ENCODE measurements at places on chromosomes 2 and 18. TPM values are rescaled to one million over a fixed set of nuclear protein-coding genes. Genes with fewer than 3 reads are reported as not detected.

The TEX44 gene
- total RNA-seq, result not detected

The MREG gene
- 15.1 TPM for total RNA-seq

The OTOF gene
- total RNA-seq, result 22.2 TPM

GRCh38 chr2:127071901-127072328 is 35.0 kb downstream of the BIN1 start:
- no peak for DNase-seq

The PSD4 gene
- 272 TPM for total RNA-seq

DNA sequence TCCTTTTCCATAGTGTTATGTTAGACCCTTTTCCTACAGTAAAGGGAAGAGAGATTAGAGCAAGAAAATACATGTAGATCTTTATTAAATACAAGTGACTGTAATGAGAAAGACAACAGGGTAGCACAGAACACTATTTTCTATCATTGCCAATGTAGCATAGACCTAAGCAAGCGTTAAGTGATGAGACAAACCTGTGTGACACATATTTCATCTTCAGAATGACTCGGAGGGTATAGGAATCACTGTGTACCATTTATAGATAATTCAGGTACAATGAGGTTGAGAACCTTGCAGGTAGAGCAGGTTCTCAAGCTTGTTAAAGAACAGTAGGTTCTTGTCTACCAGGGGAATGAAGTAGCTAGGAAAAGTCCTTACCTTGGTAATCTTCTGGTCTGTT is 15.9 kb downstream of the PDIA6 start:
- DNase-seq, result no peak

DNA sequence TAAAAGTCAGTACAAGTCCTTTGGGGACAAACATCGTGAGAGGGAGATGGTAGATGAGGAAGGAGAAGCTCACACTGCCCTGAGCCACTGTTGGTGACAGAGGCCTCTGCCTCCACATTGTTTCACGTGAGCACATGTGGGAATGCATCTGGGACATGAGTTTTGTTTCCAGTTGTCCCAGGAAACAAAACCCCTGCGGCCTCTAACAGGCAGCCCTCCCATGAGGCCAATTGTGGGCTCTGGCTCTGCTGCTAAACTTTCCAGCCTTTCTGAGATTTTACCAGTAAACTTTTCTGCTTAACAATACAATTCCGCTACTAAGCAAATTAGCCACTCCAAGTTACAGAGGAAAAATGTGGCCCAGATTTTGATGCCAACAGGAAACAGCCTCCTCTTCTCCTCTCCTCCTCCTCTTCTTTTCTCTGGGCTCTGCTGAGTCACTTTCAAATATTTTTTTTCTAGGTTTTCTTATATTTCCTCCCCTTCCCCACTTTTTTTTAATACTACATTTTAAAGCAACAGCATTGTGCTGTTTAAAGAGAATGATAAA is 23.4 kb upstream of the LRRC30 start:
- no peak for DNase-seq
